HFFc6 (cell line): ENCODE measurements at places on chromosomes 5 and 9.

DNA sequence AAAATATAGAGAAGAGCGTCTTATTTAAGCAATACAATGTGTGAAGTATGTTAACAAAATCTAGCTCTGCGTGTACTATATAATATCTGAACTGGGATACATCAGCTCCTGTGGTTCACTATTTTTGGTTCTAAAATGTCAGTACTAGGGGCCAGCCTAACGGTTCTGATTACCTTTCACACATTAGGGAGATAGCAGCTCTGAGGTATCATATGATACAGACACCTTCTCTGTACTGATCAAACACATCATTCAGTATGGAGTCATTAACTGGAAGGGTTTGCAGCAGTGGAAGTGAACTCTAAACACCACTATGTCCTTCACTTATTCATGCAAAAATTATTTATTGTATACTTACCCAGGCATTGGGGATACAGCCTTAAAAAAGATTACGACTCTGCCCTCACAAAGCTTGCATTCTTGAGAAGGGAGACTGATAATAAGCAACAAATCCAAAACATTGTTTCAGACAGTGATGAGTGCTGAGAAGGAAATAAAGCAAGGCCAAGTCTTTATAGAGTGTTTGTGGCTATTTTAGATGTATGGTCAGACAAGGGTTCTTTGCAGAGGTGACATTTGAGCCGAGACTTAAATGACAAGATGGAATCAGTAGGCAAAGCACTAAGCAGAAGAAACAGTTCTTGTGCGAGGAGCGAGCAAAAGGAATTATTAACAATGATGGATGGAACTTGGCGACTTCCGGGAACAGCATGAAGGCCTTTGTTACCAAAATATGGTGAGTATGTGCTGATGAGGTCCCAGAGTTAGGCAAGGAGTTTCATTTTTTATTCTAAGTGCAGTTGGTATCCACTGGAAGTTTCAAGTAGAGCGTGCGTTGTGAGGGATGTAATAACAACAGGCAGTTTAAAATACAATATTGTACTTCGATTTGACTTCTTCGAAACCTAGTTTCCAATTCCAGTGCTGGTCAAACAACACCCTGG, 1.8 kb upstream of the LNPEP start:
- H3K4me1 ChIP-seq: peaks cover 36% of the 10 kb centered on the region
- no peak for DNase-seq
- peaks cover 5% of the 10 kb centered on the region; the same call in 1 of the 2 replicates for H3K27me3 ChIP-seq
- no peaks in the 10 kb centered on the region for H3K36me3 ChIP-seq

GRCh38 chr9:120715389-120715924, 1.2 kb upstream of the MEGF9 start:
- DNase-seq: peak; percentile 79
- H3K36me3 ChIP-seq: no peaks in the 10 kb centered on the region
- H3K27ac ChIP-seq: peak overlapping the region; percentile 44
- H3K4me3 ChIP-seq: peak overlapping the region; percentile 87

DNA sequence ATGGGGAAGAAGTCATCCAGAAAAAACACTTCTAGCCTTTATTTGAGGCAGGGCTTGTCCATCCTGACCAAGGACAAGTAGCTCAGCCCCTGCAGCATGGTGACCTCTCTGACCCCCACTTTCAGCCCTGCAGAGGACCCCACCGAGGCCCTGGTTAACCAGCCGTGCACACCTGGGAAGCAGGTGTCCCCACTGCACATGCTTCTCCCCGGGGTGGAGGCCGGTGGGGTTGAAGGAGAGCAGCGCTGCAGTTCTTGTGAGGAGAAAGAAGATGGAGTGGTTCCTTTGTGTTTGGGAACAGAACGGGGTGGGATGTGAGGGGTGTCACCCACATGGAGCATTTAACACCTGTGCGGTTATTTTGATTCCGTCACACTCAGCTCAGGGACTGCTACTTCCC, 21.1 kb upstream of the ZBTB34 start:
- H3K27me3 ChIP-seq: no peaks in the 10 kb centered on the region; the same call in 1 of the 2 replicates
- H3K4me1 ChIP-seq: peaks cover 24% of the 10 kb centered on the region
- no peak overlapping the region for H3K27ac ChIP-seq
- peaks cover 18% of the 10 kb centered on the region for H3K36me3 ChIP-seq

DNA sequence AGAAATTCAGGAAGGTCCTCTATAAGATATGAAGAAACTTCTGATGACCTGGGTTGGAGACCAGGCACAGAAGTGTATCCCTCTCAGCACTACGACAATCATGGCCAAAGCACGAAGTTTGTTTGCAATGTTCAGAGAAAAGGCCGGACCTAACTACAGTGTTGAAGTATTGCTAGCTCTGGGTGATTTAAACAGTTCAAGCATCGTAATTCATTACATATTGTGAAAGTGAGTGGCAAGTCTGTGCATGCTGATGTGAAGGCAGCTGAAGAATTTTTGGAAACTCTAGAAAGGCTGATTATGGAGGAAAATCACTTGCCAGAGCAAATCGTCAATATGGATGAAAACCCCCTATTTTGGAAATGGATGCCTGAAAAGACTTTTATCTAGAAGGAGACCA, 67.2 kb upstream of the PANK3 start:
- peaks cover 4% of the 10 kb centered on the region; the same call in 1 of the 2 replicates for H3K36me3 ChIP-seq
- DNase-seq: no peak
- H3K27me3 ChIP-seq: no peaks in the 10 kb centered on the region; the same call in 1 of the 2 replicates
- no peak overlapping the region for H3K27ac ChIP-seq

GRCh38 chr9:123191680-123192079, 76.7 kb downstream of the STRBP start:
- no peaks in the 10 kb centered on the region for H3K36me3 ChIP-seq
- no peaks in the 10 kb centered on the region for H3K27me3 ChIP-seq
- no peaks in the 10 kb centered on the region for H3K4me1 ChIP-seq
- no peak overlapping the region for H3K27ac ChIP-seq
- H3K4me3 ChIP-seq: no peak overlapping the region

- H3K27me3 ChIP-seq: no peaks in the 10 kb centered on the region; the same call in none of the 2 replicates
- peaks cover 24% of the 10 kb centered on the region for H3K4me1 ChIP-seq
- no peak overlapping the region for H3K4me3 ChIP-seq
- no peak for DNase-seq
- no peak overlapping the region for H3K27ac ChIP-seq
Measured at GRCh38 chr5:34057569-34057968, 14.6 kb upstream of the C1QTNF3 start.

GRCh38 chr9:131233995-131234394, 42.3 kb downstream of the FAM78A start:
- H3K36me3 ChIP-seq: peaks cover 8% of the 10 kb centered on the region
- no peak overlapping the region for H3K27ac ChIP-seq
- H3K4me3 ChIP-seq: no peak overlapping the region
- H3K27me3 ChIP-seq: no peaks in the 10 kb centered on the region; the same call in 1 of the 2 replicates

DNA sequence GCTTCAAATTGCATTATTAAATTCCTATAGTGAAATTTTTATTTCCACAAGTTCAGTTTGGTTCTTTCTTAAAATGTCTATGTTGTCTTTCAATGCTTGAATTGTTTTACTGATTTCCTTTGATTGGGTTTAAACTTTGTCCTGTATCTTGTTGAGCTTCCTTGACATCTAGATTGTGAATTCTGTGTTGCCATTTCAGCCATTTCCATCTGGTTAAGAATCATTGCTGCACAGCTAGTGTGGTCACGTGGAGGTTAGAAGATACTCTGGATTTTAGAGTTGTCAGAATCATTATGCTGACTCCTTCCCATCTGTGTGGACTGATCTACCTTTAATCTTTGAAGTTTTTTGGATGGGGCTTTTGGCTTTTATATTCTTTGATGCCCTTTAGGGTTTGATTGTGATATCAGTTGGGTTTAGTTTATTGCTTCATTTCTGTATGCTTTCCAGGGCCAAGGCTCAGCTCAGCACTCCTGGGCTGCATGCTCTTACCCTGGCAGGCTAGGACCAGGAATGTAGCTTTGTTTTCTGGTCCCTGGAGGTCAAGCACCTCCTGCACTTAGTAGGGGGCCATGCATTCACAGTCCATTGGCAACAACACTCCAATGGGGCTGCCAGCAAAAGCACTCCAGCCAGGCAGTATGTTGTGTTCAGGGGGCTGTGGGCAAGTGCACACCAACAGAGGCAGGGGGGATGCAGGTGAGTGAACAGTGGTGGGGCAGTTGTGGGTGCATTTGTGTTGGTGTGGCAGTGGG, 141.4 kb downstream of the PRR16 start:
- peaks cover 96% of the 10 kb centered on the region for H3K4me1 ChIP-seq
- H3K4me3 ChIP-seq: peak overlapping the region; percentile 57
- H3K27me3 ChIP-seq: peaks cover 4% of the 10 kb centered on the region; the same call in 1 of the 2 replicates
- peaks cover 43% of the 10 kb centered on the region for H3K36me3 ChIP-seq
- DNase-seq: peak; percentile 17

DNA sequence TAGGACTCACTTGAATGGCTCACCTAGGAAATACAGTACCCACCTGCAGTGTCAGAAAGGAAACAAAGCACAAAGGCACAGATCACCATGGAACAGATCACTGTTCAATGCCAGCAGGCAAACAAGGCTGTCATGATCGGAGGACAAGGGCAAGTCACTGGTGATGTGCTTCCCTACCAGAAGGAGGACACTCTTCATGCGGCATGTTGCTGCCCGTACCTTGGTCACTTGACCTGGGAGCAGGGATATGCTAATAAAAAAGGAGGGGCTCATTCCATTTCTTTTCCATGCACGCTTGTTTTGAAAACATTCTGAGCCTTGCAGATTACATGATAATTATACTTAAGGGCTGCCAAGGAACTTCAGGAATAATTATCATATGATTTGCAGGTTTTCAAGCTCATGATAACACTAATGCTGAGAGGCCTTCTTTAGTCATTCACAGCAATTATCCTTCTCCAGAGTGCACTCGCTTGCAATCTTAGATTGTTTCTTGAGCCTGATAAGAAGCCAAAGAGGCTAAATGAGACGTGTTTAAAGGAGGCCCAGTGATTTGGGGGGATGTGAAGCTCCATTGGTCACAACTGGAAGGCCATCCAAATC, 36.1 kb upstream of the STARD4 start:
- no peak overlapping the region; the same call in 1 of the 2 replicates for H3K27ac ChIP-seq
- H3K4me3 ChIP-seq: no peak overlapping the region
- peaks cover 2% of the 10 kb centered on the region; the same call in 1 of the 2 replicates for H3K27me3 ChIP-seq
- peaks cover 36% of the 10 kb centered on the region for H3K4me1 ChIP-seq
- no peaks in the 10 kb centered on the region for H3K36me3 ChIP-seq

GRCh38 chr9:90665072-90665471, 22.4 kb upstream of the DIRAS2 start:
- H3K36me3 ChIP-seq: no peaks in the 10 kb centered on the region
- H3K27ac ChIP-seq: no peak overlapping the region
- no peaks in the 10 kb centered on the region for H3K27me3 ChIP-seq
- H3K4me3 ChIP-seq: no peak overlapping the region
- DNase-seq: no peak

- peak overlapping the region; percentile 99; the same call in 1 of the 2 replicates for H3K27ac ChIP-seq
- DNase-seq: no peak
- H3K27me3 ChIP-seq: peaks cover 2% of the 10 kb centered on the region; the same call in 1 of the 2 replicates
- H3K4me1 ChIP-seq: peaks cover 67% of the 10 kb centered on the region
Measured at GRCh38 chr5:132296412-132297016, 2.3 kb downstream of the SLC22A4 start.

- no peak for DNase-seq
- H3K27me3 ChIP-seq: peaks cover 14% of the 10 kb centered on the region
- H3K4me3 ChIP-seq: peak overlapping the region; percentile 68; the same call in 1 of the 2 replicates
- H3K36me3 ChIP-seq: no peaks in the 10 kb centered on the region
Measured at GRCh38 chr5:5141339-5141599, 1.1 kb downstream of the ADAMTS16 start.

GRCh38 chr5:180006141-180006540, 65.4 kb downstream of the RNF130 start:
- H3K36me3 ChIP-seq: no peaks in the 10 kb centered on the region
- DNase-seq: no peak
- no peak overlapping the region for H3K27ac ChIP-seq
- no peaks in the 10 kb centered on the region; the same call in none of the 2 replicates for H3K27me3 ChIP-seq
- no peaks in the 10 kb centered on the region for H3K4me1 ChIP-seq

DNA sequence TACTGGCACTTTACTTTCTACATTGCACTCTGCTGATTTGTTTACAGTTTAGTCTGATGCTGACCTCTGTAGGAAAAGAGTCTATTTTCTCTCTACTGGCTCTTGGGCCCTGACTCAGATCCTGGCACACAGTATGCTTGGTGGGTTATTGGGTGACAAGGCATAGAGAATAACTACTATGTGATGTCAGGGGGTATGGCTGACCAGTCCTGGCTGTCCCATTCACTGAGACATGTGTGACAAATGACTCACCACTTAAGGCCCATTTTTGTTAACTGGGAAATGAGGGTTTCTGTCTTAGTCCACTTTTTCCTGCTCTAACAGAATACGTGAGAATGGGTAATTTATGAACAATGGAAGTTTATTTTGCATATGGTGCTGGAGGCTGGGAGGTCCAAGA, 66.4 kb downstream of the DAPK1 start:
- H3K36me3 ChIP-seq: no peaks in the 10 kb centered on the region
- H3K4me1 ChIP-seq: no peaks in the 10 kb centered on the region
- peaks cover 7% of the 10 kb centered on the region for H3K27me3 ChIP-seq

DNA sequence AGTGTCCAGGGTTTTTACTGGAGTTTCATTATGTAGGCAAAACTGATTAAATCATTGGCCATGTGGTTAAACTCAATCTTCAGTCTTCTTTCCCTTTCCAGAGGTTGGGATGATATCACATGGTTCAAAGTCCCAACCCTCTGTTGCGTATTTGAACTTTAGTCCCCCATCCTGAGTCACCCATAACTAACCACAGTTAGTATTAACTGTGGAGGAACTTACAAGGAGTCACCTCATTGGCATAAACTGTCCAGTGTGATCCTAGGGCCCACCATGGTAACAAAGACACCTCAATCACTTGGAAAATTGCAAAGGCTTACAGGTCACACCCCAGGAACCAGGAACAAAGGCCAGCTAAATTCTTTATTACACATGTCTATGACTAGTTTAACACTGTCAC, 188.5 kb downstream of the COX7C start:
- H3K27ac ChIP-seq: no peak overlapping the region
- DNase-seq: no peak
- H3K27me3 ChIP-seq: no peaks in the 10 kb centered on the region; the same call in 1 of the 2 replicates

DNA sequence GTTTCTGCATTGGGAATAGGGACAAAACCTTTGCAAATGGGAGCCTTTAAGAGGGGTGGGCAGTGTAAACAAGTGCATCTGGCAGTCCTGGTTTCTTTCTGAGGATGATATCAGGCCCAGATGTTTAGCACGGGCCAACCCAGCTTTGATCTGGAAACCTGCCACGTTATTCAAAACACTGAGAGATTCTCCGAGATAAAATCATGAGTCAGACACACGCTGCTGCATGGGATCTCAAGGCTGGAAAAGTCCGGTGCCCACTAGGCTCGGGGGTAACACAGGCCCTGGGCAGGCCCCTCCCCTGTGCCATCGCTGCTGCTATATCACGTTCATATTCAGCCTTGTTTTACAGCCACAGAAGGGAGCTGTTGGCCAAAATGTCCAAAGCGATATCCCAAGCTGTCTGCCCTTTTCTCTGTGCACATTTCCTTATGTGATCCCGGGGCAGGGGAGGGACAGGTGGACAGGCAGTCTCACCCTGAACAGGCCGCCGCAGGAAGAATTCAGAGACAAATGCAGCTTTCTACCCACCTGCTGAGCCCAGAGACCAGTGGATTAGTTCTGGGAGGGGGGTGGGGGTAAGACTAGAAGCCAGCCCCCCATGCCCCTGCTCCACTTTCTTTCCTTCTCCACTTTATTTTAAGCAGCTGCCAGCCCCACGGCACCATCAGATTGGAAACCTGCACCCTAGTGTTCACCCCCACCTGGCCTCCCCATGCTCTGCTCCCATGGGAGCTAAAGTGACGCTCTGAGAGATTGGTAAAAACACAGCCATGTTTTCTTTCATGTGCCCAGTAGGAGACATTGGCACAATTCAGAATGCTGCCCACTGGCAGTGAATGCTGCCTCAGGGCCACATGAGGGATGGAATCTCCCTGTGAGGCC, 63.1 kb downstream of the TMOD1 start:
- H3K36me3 ChIP-seq: no peaks in the 10 kb centered on the region
- peaks cover 13% of the 10 kb centered on the region for H3K4me1 ChIP-seq
- no peak overlapping the region for H3K4me3 ChIP-seq
- H3K27ac ChIP-seq: no peak overlapping the region

GRCh38 chr9:38447703-38448102, 23.4 kb upstream of the IGFBPL1 start:
- H3K27ac ChIP-seq: no peak overlapping the region
- H3K4me3 ChIP-seq: no peak overlapping the region
- peaks cover 9% of the 10 kb centered on the region for H3K27me3 ChIP-seq
- H3K4me1 ChIP-seq: peaks cover 7% of the 10 kb centered on the region; the same call in 1 of the 2 replicates
- no peak for DNase-seq
